ENCODE measurements at places on chromosomes 5 and 9.

DNA sequence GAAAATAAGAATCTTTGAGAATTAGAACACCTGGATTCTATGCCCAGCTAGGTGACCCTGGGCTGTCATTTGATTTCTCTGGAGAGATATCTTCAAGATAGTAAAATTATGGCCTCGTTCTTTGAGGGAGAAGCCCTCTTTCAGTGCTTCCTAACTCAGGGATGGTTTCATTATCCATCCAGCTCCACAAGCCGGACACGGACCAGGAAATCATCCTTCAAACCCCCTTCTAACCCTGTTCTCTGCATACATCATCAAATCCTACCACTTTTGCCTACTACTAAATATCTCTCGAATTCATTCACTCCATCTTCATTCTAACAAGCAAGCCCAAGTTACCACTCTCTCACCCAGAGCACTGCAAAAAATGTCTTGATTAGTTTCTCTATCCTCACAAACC lies 57.2 kb downstream of the MAPKAP1 start:
- DNase-seq: no peak

- no peak for DNase-seq
Measured at GRCh38 chr5:161263191-161263590, 283.3 kb downstream of the GABRB2 start.

GRCh38 chr5:116380621-116381020 lies 194.0 kb downstream of the SEMA6A start:
- no peak for DNase-seq

DNA sequence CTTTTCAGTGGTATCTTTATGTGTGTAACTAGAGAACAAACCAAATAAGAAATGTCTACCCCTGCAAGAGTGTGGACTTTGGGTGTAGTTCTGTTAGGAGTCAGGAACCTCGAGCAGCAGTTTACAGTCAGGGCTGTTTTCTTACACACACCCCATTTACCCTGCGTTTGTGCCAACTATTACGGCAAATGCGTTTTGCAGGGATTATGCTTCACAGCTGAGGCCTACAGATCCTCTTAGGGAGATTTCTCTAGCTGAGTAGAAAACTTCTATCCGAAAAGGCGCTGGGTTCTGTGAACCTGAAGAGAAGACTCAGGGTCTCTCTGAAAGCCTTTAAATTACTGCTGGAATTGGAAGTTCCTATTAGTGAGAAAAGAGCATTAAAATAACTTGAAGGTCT lies 51.4 kb downstream of the ACER2 start:
- DNase-seq: no peak

GRCh38 chr5:81426359-81427030 lies 32.6 kb upstream of the ACOT12 start:
- no peak for DNase-seq

GRCh38 chr5:12384005-12384404 lies 479.8 kb upstream of the CTNND2 start:
- no peak for DNase-seq

- no peak for DNase-seq
Measured at GRCh38 chr9:11064909-11065308, 452.1 kb upstream of the PTPRD start.
